ENCODE measurements at places on chromosomes 5 and 9.

DNA sequence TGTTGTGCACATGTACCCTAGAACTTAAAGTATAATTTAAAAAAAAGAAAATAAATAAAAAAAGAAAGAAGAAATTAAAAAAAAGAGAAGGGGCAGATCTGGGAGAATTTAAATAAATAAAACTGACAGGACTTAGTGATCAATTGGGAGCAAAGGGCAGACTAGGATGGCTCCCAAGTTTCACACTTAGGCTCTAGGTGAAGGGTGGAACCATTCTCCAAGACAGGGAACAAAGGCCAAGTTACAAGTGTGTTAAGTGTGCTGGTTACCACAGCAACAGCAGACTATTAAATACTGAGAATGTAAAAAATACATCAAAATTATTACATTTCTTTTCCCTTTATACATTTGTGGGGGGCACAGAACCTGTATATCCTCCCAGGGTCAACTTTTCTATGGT is 7.1 kb downstream of the ZDHHC21 start:
- DNase-seq, result no peak

DNA sequence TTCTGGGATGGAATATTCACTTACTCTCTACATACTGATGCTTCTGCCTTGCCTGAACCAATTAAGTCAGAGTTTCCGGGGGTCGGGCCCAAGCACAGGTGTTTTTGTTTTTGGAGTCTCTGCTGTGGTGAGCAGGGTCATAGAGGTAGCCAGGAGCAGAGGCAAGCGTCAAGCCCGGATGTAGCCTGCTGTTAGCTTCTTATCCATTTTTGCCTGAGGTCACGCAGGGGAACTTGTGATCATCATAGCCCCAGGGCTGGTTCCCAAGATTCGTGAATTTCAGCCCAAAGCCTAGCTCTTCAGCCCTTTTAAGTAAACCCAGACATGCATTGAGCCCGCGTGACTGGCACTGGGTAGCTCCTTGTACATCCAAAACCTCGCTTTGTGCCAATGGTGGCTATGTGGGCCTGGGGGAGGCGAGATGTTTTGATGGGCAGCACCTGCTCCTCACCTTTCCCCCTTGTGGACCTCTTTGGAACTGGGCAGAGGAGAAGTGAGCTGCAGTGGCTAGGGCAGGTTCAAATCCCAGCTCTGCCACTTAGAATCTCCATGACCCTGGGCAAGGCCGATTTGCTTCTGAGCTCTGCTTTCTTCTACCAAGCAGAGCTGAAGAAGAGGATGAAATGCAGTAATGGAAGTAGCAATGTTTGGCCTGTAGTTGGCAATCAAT is 33.7 kb downstream of the FGF18 start:
- no peak for DNase-seq

DNA sequence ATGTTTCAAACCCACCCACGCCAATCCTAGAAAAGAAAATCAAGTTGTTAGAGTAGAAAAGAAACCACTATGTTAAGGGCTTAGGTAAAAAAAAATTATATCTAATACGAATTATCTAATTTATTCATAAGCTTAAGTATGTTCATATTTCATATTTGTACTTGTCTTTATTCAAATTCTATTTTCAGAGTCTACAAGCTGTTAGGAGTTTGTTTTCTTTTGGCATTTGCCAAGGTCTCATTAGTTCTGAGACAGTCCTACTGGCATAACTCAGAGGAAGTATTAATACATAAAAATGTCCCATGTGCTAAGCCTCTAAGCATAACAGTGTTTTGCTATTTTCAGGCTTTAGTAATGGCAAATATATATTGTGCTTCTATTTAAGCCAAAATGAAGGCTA is 57.6 kb downstream of the STARD4 start:
- no peak for DNase-seq

DNA sequence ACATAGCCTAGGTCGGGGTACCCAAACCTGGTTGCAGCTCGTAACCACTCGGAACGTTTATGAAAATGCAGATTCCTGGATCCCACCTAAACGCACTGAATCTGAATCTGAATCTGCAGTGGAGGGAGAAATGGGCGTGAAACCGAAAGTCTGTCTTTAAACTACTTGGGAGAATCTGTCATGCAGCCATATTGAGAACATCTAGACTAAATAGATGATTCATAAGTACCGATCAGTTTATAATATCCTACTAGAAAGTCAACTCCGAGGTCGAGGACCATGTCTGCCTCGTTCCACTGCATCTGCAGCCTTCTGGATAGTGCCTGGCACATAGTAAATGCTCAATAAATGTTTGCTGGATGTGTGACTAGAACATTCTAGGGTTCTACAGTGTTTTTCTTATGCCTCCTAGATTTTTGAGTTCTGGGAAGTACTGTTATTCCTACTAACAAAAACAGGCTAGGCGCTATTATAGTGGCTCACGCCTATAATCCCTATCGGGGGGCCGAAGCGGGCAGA is 632 bp downstream of the COQ4 start:
- DNase-seq, result no peak

- peak; percentile 24 for DNase-seq
Observed at GRCh38 chr5:80275347-80275746, 19.5 kb upstream of the SERINC5 start.

GRCh38 chr5:66922881-66923280 is 273.7 kb downstream of the CD180 start:
- DNase-seq, result no peak

GRCh38 chr5:178732281-178732680 is 1.8 kb upstream of the ZNF354A start:
- DNase-seq, result no peak

GRCh38 chr5:125424402-125425141 is 678.1 kb upstream of the ZNF608 start:
- no peak for DNase-seq

DNA sequence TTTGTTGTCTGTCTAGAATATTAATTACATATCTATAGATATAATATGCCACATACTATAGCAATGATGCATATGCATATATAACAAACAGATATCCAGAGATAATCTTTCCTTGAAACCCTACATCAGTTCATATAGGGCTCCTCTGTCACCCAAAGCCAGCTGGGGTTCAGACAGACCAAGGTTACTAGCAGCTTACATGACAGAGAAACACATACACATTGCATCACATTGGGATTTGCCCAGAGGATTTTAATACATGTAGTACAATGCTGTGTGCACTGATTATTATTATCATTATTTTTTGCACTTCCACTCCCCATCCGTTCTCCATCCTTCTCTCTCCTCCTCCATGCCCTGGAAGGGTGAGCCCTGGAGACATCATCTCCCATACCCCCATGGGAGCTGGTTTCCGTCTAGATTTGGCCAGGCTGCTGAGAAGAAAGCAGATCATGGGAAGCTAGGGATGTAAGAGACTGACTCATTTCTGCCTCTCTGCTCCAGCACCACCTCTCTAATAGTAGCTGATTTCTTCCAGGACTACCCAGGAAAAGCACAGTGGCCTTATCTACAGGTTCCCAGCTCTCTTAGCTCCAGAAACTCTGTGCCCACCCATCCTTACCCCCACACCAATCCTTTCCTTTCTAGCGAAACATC is 23.3 kb downstream of the FST start:
- peak; percentile 23 for DNase-seq

GRCh38 chr9:36039121-36039520 is 2.4 kb downstream of the RECK start:
- no peak for DNase-seq

DNA sequence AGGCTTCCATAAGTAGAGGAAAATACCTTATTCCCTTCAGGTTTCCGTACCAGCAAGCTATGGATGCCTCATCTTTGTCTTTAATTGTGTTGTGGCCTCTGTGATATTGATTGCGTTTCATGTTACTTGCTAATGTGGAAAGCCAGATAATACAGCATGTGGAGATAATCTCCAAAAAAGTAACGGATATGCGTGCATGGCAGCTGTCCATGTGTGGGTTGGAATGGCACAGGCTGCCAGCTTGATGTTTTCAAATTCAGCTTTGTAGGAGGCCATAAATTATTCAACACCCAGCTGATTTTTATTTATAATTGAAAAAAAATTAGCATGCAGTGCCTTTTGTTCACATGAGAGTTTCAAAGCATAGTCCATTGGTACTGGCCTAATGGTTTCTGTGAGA is 144.9 kb downstream of the GIN1 start:
- no peak for DNase-seq

DNA sequence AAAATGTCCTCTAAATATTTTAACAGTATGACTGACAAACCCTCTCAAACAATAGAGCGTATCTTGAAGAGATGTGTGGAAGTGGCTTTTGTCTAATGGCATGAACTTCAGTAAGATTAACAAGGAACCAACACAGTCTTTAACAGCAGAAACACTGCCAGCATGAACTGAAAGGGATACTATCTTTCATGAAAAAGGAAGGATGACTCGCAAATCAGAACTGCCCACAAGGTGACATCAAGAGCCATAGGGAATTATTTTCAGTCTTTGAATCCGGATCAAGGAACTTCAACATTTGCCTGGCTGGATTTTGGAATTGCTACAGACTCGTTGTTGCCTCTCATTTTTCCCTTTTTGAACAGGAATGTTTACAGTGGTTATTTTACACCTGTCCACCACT is 5.1 kb upstream of the HEXB start:
- DNase-seq, result peak; percentile 27

DNA sequence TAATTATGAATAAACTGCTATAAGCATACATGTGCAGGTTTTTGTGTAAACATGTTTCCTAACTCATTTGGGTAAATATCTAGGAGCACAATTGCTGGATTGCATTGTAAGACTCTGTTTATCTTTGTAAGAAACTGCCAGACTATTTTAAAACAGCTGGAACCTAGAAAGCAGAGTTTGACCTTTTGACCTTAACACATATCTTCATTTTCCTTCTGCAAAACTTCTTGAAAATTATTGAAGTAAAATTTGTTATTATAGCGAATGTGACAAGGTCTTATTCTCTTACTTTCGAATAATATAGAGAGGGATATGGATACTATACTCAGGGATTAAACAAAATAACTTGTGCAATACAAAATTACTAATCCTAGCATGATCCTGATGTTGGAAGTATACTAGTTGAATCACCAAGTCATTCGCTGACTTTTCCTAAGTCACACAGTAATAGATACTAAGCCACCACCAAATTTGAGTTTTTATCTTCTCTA is 3.2 kb upstream of the ANXA1 start:
- DNase-seq, result no peak

DNA sequence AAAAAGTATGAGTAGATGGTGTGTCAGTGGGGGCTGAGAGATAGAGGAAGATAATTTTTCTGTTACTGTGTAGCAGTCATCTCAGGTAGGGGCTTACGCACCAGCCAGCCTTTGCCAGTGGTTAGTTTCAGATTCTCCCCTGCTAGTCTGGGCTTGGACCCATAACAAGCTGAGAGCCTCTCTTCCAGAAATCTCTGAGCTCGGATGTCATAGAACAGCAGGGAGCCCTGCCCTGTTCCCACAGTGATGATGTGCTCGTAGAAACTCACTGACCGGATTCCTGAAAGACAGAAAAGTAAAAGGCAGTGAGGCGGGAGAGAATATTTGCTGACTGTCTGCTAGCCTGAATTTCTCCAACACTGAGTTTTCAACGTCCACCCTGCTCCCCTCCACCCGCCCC is 37.2 kb downstream of the DCAF12 start:
- no peak for DNase-seq

DNA sequence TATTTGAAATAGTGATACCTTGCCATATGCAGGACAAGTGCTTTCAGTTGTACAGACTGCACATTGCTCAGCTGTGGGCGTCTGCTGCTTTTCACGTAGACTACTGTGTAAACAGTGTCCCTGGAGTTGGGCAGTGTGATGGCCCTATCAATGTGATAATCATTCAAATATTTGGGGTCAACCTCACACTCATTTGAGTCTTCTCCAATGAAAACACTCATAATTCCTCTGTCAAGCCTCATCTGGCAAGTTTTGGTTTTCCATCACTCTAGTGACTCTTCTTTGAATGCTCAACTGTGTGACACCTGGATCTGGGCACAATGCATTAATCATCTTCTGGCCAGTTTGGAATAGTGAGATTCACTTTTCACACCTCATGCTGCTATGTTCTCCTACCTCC is 64.4 kb downstream of the UGCG start:
- DNase-seq, result peak; percentile 48

DNA sequence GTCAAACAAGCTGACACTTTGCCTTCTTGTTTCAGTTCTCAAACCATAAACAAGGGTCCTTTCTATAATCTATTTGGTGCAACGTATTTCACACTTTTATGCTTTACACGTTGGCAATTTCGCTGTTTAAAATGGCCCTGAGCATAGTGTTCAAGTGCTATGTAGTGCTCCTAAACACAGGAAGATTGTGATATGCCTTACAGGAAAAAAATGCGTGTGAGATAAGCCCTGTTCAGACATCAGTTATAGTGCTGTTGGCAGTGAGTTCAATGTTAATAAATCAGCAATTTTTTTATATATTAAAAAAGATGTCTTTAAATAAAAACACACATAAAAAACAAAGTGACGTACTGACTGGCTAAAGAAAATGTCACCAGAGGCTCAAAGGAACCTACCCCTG is 23.9 kb downstream of the CLINT1 start:
- DNase-seq, result no peak

- peak; percentile 79 for DNase-seq
Observed at GRCh38 chr9:109733690-109734089, 46.3 kb upstream of the PALM2AKAP2 start.

GRCh38 chr9:137880160-137880975 is 2.8 kb downstream of the CACNA1B start:
- DNase-seq, result no peak

DNA sequence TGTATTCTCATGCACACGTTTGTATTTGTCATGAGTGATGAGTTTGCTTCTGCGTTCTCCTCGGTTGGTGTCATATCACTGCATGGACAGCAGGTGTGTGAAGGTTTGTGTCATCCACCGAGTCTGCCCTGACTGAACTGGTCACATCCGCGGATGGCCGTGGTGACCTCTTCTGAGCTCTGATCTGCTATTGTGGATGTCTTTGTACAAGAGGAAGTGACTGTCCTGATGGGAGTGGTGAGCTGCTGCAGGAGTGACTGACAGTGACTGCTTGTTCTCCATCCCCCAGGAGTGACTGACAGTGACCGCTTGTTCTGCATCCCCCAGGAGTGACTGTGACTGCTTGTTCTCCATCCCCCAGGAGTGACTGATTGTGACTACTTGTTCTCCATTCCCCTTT is 69.9 kb downstream of the EHMT1 start:
- no peak for DNase-seq

- peak; percentile 22 for DNase-seq
Observed at GRCh38 chr5:135237748-135238103, 161.3 kb downstream of the MACROH2A1 start.

DNA sequence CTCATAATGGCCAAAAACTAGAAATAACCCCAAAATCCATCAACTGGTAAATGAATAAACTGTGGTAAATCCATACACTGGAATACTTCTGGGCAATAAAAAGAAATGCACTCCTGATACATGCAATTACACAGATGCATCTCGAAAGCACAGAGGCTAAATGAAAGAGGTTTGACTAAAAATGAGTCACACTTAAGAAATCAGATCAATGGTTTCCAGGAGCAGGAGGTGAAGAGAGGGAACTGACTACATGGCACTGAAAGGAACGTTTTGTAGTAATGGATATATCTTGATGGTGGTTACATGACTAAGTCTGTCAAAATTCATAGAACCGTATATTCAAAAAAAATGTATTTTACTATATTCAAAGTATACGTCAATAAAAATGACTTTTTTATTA is 42.4 kb downstream of the STRBP start:
- DNase-seq, result peak; percentile 15

- DNase-seq, result no peak
Observed at GRCh38 chr5:42230839-42231238, 192.4 kb upstream of the GHR start.

GRCh38 chr5:5629607-5629978 is 207.1 kb downstream of the ICE1 start:
- DNase-seq, result peak; percentile 34

All from fibroblast of skin of right quadriceps (primary cell).